Islet precursor cell (in vitro differentiated cells): ENCODE measurements at places on chromosomes 11 and 22.

DNA sequence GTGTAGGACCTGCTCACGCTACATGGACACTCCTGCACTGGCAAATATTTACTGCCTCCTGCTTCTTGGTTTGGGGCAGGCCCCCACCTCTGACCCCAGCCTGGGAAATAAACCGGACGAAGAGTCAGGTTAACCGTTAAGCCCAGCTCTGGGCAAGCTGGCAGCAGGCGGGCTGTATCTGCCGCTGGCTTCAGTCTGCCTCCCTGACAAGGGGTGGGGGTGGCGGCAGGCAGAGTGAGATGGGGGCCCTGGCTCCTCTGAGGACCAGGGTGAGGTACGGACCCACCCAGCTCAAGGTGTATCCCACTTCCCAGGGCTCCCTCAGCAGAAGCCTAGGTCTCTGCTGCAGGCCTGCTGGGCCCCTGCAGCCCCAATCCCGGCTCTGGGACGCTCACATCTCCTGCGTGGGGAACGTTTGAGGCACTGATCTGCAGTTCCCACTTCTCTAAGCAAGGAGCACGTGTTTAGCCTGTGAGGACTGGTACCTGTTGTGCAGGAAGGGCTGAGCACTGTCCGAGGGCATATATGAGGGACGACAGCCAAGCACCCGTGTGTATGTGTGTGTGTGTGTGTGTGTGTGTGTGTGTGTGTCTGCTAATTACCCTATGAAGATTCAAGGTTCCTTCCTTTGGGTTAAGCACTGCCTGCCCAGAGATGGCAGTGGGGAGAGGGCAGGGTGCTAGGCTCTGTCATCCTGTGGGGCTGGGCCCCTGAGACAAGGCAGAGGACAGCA lies 1.1 kb upstream of the LRRC75B start:
- peak; percentile 58 for DNase-seq

DNA sequence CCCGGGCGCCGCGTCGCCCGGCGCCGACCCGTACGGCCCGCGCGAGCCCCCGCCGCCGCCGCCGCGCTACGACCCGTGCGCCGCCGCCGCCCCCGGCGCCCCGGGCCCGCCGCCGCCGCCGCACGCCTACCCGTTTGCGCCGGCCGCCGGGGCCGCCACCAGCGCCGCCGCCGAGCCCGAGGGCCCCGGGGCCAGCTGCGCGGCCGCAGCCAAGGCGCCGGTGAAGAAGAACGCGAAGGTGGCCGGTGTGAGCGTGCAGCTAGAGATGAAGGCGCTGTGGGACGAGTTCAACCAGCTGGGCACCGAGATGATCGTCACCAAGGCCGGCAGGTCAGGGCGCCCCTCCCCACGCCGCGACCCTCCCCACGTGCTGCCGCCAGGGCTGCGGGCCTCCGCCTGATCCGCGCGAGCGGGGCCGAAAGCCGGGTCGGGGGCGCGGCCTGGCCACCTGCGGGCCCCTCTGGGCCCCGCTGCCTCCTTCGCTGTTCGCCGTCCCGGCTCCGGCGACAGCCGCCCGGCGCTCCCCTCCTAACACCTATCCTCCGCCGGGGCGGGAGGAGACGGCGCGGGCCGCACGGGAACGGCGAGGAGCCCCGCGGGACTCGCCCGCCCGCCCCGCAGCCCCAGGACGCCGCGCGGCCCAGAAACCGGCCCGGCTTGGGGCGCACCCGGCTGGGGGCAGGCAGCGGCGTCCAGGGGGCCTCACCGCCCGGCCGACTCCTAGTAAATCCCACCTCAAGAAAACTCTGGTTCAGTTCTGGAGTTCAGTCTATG lies 560 bp downstream of the TBX1 start:
- no peak for DNase-seq

DNA sequence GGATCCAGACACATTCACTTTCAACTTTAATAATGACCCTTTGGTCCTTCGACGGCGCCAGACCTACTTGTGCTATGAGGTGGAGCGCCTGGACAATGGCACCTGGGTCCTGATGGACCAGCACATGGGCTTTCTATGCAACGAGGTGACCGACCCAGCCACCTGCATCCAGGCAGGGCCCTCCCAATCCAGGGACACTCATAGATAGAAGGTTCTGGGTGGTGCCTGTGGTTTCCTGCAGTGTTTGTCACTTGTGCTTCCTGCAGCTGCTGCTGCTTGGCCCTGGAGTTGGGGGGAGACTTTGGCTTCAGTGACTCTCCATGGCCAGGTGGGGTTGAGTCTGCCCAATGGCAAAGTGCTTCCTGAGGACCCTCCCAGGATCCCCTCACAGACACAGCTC lies 7.3 kb downstream of the APOBEC3B start:
- DNase-seq = no peak

- DNase-seq = no peak
Measured at GRCh38 chr22:24051568-24051967, 40.5 kb downstream of the CABIN1 start.

- no peak for DNase-seq
Measured at GRCh38 chr22:38835888-38836301, 7.9 kb downstream of the NPTXR start.

DNA sequence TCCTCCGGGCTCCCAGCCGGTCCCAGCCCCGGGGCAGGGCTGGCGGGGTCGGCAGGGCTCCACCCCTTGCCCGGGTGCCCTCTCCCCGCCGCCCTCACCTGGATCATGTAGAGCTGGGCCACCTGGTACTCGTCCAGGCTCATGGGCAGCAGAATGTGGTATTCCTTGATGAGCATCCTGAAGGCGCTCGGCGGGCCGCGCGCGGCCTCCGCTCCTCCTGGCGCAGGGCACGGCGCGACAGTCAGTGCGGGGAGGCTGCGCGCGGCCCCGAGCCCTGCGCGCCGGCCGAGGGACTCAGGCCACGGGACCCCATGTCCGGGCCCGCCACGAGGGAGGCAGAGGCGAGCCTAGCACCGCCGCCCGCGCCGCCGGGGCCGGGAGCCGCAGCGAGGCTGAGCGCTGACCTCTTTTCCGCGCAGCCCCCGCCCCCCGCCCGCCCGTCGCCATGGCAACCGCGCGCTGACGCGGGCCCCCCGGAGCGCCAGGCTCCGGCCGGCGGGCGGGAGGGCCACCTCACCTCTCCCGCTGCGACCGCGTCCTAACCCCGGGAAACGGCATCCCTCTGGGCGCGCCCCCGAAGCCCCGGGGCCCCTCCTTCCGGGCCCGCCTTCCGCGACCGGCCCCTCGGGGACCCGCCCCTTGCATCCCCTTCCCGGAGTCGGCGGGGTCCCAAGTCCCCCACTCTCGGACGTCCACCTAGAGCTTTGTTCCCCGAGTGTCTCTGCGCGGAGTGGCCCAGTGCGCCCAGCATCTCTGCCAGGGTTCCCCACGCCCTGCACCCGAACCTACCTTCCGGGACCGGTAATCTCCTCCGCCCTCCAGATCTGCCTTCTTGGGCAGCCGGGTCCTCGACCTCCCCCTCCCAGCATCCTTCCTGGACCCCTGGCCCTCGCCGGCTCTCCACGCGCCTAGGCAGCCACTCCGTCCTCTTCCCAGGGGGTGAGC lies 886 bp downstream of the PITPNM1 start:
- DNase-seq = no peak

DNA sequence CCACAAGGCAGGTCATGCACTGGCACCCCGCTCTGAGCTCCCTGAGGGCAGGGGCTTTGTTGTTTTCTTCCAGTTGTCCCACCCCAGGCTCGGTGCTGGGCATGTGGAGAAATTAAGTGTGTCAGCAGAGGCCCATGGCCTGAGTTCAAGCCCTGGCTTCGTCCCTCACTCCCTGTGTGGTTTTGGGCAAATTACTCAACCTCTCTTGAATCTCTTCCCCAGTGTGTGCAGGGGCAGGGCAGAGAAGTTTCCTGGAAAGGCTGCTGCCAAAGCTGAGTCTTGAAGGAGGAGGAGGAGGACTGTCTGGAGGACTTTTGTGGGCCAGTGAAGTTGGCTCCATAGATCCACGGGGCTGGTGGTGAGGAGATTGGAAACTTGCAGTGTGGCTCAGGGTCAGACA lies 138.1 kb upstream of the E2F8 start:
- DNase-seq = no peak

GRCh38 chr11:69467646-69468045 lies 13.8 kb upstream of the LINC01488 start:
- no peak for DNase-seq

DNA sequence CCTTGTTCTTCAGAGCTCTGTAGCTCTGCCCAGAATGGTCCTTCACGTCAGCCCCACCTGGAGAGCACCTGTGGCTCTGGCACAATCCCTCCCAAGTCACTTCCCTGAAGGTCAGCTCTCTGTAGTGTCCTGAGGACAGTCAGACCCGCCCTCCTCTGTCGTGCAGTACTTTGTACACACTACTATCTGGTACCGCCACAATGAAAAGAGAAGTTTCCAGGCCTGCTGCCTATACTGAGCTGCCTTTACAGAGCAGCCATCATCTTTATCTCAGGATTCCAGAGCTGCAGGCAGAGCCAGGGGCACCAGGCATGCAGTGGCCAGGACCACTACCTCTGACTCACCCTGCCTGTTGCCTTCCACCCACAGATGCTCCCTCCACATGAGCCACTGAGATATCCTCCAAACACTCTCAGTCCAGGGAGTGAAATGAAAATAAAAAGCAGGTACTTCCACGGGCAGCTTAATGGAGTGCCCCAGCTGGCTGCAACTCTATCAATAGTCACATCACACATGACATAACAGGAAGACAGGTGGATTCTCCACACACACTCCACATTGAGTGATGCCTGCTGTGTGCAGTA lies 7.3 kb downstream of the PACSIN2 start:
- DNase-seq = peak; percentile 90

DNA sequence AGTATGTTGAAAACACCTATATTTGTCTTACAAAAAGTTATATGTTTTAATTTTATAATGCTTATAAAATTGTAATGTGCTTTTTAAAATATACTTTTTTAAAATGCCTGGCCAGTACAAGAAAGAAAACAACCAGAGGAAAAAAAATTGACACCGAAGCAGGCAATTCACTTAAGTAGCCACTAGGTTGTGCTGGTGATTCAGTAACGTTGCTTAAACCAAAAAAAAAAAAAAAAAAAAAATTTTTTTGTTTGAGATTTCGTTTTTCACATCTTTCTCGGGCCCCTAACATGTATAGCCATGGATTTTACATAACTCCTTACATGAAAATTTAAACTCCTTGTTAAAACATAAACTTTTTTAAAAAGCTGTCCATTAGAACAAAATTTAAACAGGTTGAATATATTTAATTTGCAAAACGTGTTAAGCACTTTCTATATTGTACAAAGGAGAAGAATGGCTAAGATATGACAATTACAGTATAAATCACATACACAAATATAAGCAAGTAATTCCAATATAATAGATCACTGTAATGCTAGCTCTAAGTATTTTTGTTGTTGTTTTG lies 9.2 kb downstream of the OR8B4 start:
- no peak for DNase-seq

GRCh38 chr11:75163921-75164849 lies 13.3 kb downstream of the SLCO2B1 start:
- no peak for DNase-seq

GRCh38 chr11:94924171-94924572 lies 49.2 kb downstream of the CWC15 start:
- no peak for DNase-seq

GRCh38 chr11:76391021-76391420 lies 9.9 kb downstream of the GVQW3 start:
- no peak for DNase-seq

DNA sequence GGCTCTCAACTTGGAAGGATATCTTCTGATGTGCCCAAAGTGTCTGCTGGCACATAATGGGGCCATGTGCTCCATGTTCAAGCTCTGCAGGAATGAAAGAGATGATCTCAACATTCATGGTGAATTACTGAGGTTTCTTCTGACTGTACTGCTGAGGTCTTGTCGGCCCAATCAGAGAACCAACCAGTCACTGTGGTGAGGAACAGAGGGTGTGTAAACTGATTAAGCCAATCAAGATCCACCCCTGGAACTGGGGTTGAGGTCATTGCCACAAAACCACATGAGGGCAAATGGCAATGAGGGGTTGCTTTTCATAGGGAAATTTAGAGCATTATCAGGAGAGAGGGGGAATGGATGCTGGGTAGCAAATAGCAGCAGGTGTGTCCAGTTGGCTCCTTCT lies 152.3 kb upstream of the RAG2 start:
- DNase-seq = no peak

- DNase-seq = no peak
Measured at GRCh38 chr11:21268036-21268435, 598.6 kb downstream of the NELL1 start.

DNA sequence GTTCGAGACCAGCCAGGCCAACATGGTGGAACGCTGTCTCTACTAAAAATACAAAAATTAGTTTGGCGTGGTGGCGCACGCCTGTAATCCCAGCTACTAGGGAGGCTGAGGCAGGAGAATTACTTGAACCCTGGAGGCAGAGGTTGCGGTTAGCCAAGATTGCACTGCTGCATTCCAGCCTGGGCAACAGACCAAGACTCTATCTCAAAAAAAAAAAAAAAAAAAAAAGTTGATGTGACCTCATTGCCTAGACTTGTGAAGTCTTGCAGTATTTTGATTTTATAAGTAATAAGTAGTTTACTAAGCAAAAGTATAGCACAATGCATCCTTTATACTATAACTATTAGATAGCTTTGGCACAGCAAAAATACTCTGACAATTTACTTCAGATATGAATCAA lies 9.9 kb upstream of the CUL5 start:
- no peak for DNase-seq

DNA sequence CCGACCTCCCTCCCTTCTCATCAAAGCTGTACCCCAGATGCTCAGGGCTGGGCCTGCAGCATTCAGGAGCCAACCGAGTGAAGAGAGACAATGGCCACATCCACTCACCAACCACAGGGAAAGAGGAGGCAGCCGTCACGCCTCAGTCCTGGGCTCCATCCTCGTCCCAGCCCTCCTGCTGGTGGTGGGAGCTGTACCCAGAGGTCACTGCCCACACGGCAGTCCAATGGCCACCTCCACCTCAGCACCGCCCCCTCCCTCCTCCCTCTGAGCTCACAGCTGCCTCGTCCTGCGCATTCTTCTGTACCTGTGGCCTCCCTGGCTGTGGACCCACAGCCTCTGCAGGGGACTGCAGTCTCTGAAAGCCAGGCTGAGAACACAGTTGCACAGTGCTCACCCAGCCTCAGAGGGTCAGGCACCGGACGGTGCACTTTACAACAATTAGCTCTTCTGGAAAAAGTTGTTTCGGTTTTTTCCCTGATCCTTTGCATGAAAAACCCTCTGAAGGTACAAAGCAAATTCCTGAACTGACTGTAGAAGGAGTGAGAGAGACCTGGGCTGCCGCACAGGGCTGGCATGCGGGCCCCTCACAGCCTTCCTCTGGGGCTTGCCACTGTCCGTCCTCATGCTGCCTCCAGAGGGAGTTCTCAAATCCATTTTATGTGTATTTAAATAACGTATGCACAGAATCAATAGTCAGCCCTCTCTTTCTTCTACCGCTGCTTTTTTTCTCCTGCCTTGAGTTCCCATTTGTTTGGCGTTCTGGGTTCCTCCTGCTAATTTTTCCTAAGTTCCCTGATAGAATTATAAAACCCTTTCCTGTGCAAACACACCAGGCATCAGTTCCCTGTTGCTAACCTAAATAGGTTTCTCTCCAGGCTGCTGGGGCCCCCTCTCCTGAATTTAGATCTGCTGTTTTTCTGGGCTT lies 52.7 kb downstream of the PHF21B start:
- DNase-seq = no peak
